Naive thymus-derived CD8-positive, alpha-beta T cell (primary cell): ENCODE measurements at places on chromosomes 16 and 17.

DNA sequence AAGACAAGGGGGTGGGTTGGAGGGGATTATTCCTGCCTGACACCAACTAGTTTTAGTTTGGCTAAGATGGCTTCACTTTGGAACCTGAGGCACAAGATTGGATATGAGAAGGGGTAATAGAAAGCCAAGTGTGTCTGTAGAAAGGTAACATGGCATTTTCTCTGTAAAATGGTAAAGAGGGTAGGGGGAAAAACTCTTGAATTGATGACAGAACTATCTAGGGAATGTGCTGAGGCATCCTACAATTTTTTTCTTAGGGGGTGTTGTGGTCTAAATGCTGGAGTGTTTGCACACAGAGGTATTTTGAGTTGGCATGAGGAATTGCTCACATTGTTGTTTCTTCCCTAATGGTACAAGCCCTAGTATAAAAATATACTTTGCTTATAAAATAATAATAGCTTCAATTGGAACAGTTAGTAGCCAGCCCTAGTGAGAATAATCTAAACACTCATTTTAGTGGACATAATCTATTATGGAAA lies 25.8 kb downstream of the YPEL2 start:
- no peak for DNase-seq

DNA sequence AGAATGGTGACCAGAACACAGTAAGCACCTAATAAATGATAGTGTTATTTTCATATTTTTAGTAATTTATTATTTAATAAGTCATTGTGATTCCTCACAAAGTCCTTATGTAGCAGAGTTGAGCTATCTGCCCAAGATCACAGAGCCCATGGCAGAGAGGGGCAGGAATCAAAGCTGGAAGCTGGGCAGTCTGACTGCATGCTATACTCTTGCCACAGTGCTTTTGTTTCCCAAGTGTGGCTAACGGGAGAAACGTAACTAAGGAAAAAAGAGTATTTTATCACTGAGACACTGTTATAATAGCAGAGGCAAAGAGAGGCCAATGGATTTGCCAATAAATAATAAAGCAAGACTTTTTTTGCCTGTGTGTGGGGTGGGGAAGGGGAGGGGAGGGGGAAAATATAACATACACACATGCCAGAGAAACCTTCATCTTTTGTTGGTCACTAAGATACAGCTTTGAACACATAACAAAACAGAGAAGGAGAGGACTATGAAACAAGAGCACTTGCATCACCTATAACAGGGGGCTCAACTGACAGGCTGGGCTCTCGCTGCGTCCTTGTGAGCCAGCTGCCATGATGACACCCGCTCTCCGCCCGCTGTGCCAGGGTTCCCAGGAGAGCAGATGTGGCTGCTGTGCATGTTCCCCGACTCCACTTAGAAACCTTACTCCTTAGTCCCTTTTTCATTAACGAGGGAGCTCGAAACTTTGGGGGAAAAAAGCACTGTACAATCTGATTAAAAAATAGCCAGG lies 10.1 kb downstream of the CSNK2A2 start:
- DNase-seq = no peak

DNA sequence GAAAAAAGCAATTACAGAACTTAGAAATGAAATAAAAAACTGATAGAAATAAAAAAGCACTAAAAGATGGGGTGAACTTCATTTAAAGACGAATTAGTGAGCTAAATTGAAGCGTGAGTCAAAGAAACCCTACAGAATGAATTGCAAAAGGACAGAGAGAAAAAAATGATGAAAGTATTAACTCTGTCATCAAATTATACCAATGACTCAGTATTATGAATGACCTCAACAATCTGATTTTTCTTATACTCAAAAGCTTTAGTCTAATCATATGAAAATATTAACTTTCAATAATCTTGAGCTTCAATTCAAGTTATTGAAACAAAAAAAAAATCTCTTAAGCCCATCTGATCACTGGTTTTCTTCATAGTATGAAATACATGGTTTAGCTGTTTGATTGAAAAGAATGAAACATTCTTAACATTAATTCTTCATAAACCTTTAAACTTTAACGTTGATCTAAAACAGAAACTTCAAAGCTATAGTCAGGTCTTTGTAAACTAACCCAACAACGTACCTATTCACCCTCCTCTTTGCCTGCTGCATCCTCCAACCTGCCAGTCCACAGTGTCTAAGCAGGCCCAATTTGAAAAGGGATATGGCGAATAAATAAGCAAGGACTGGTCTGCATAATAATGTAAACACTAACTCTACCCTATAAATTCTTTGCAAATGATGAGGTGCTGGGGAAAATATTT lies 6.6 kb downstream of the ABCA5 start:
- no peak for DNase-seq

GRCh38 chr16:86556576-86556975 lies 1.5 kb upstream of the MTHFSD start:
- no peak for DNase-seq

DNA sequence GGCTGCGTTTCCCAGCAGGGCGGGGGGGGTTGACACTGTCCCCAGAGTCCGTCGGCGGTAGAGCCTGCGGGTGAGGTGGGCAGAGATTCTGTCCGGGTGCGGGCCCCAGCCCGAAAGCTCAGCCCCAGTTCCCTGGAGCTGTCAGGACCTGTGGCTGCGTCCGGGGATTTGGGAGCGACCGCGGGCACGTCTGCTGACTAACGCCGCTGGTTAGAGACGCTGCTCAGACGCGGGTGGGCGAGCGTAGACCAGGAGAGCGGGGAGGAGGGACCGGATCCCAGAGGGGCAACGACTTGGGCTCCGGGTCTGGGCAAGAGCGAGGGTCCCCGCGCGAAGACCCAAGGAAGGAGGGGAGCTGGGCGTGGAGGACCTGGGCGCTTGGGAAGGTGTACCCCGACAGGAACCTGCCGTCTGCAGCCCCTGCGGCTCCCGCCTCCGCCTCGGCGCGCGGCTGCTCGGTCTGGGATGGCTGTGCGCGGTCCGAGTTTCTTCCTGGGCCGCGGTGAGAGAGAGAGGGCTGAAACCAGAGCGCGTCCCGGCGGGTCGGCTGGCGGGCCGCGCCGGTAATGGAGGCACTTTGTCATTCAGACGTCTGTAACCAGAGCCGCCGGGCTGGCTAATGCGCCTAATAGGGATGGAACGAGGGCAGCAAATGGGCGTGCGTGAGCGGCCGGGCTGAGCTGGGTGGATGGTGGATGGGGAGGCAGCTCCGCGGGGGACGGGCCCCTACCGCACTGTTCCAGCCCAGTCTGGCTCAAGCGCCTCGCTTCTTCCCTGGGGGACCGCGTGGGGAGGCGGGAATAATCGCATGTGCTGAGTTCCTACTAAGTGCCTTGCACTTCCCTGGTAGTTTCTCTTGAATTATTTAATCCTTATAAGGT lies 2.3 kb downstream of the NGFR start:
- no peak for DNase-seq

GRCh38 chr16:58107709-58108108 lies 21.5 kb downstream of the CFAP20 start:
- DNase-seq = no peak

DNA sequence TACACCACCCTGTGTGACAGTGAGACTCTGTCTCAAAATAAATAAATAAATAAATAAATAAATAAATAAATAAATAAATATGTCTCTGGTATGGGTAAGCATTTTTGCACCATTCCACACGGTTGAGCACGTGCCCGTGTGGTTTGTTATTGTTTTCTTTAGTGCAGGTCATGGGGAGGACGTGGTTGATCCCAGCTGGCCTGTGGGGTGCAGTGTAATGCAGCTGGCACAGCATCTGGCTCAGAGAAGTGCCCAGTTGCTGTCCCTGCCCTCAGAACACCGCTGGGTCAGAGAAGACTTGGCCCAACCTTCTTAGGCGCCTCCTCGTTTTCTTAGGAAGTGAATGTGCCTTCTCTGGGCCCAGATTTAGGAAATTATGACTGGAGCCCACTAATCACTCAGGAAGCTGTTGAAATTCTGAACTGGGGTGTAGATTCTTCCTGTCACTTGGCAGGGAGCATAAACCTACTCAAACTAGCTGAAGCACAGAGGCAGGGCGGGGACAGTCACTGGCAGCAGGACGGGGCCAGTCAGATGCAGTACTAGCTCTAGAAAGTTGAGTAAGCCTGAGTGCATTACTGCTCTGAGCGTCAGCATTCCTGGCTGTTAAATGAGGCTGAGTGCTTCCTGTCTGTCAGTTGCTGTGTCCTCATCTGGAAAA lies 85.9 kb downstream of the SNX29 start:
- no peak for DNase-seq
